Trophoblast cell (in vitro differentiated cells and primary cell): ENCODE measurements at places on chromosomes 5 and 9.

DNA sequence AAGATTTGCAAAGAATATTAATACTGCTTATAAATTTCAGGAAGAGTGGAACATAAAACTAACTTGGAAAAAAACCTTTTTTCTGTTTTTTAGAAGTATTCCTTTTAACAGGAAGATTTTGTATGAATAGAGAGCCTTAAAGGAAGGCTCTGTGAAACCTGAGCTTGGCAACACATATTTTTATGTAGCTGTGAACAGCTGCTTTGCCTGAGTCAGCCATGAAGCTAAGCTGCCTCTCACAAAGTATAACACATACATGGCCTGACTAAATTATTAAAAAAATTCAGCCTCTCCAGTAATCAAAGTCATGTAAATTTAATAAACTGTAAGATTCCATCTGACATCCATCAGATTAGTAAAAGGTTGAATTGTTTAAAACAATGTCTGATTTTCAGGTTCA, 547.5 kb downstream of the ELAVL2 start:
- H3K27me3 ChIP-seq = no peaks in the 10 kb centered on the region
- H3K36me3 ChIP-seq = no peaks in the 10 kb centered on the region
- no peaks in the 10 kb centered on the region for H3K4me1 ChIP-seq
- no peak overlapping the region for H3K4me3 ChIP-seq
- H3K27ac ChIP-seq = no peak overlapping the region

DNA sequence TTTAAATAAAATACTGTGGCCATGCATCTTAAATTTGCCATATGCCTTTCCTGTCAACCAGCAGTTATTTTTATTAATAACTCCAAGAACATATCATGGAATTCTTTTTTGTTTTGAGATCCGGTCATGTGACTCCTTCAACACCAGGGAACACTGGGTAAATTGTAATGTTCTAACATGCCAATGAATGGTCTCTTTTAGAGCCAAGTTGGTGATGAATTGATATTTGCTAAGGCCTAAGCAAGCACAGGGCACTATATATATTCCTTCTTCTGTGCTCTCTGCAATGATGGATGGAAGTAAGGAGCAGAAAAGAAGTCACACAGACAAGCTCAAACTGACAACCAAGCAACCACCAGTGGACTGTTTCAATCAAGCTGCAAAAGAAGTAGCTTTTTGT, 124.0 kb downstream of the EFNA5 start:
- H3K36me3 ChIP-seq = no peaks in the 10 kb centered on the region
- no peaks in the 10 kb centered on the region for H3K4me1 ChIP-seq
- H3K4me3 ChIP-seq = no peak overlapping the region

DNA sequence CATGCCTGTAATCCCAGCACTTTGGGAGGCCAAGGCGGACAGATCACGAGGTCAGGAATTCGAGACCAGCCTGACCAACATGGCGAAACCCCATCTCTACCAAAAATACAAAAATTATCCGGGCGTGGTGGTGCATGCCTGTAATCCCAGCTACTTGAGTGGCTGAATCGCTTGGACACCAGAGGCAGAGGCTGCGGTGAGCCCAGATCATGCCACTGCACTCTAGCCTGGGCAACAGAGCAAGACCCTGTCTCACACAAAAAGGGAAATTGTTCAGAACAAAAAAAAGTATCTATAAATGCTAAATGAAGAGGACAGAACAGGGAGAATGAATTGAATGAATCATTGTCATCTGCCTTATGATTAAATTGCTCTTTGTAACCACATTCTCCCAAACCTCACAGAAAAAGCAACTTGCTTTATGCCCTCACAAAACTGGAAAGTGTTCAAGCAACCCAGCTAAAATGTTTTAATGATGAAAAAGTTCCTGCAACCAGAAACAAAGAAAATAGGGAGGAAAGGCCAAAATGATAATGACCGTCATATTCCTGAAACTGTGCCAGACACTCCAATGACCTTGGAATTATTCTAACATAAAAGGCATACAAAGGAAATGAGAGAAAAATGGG, 83.7 kb downstream of the SERINC5 start:
- H3K4me1 ChIP-seq = peaks cover 24% of the 10 kb centered on the region
- peaks cover 25% of the 10 kb centered on the region for H3K36me3 ChIP-seq
- H3K4me3 ChIP-seq = no peak overlapping the region
- H3K27me3 ChIP-seq = no peaks in the 10 kb centered on the region
- no peak for DNase-seq

DNA sequence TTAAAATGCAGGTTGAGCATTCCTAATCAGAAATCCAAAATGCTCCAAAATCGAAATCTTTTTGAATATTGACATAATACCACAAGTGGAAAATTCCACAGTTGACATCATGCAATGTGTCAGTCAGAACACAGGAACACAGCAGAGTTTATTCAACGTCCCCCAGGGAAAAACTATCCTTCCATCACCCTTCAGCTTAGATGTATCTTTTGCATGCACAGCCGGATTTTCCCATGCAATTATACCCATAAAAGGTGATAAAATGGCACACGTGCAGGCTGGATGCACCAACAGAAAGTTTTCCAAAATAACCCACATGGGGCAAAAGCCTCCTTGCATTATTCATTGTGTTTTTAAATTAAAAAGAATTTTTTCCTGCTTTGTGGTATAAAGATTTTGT, 71.2 kb downstream of the RAB24 start:
- no peak overlapping the region for H3K27ac ChIP-seq
- DNase-seq = no peak
- H3K36me3 ChIP-seq = peaks cover 7% of the 10 kb centered on the region
- peaks cover 4% of the 10 kb centered on the region for H3K4me1 ChIP-seq
- no peaks in the 10 kb centered on the region for H3K27me3 ChIP-seq

GRCh38 chr9:114207845-114208244, 52.5 kb downstream of the COL27A1 start:
- H3K4me3 ChIP-seq = no peak overlapping the region
- H3K27ac ChIP-seq = no peak overlapping the region
- peaks cover 53% of the 10 kb centered on the region for H3K36me3 ChIP-seq

- H3K4me3 ChIP-seq = no peak overlapping the region
- no peak for DNase-seq
- H3K27me3 ChIP-seq = no peaks in the 10 kb centered on the region
- H3K27ac ChIP-seq = no peak overlapping the region
Measured at GRCh38 chr5:168613996-168614395, 34.8 kb upstream of the PANK3 start.

DNA sequence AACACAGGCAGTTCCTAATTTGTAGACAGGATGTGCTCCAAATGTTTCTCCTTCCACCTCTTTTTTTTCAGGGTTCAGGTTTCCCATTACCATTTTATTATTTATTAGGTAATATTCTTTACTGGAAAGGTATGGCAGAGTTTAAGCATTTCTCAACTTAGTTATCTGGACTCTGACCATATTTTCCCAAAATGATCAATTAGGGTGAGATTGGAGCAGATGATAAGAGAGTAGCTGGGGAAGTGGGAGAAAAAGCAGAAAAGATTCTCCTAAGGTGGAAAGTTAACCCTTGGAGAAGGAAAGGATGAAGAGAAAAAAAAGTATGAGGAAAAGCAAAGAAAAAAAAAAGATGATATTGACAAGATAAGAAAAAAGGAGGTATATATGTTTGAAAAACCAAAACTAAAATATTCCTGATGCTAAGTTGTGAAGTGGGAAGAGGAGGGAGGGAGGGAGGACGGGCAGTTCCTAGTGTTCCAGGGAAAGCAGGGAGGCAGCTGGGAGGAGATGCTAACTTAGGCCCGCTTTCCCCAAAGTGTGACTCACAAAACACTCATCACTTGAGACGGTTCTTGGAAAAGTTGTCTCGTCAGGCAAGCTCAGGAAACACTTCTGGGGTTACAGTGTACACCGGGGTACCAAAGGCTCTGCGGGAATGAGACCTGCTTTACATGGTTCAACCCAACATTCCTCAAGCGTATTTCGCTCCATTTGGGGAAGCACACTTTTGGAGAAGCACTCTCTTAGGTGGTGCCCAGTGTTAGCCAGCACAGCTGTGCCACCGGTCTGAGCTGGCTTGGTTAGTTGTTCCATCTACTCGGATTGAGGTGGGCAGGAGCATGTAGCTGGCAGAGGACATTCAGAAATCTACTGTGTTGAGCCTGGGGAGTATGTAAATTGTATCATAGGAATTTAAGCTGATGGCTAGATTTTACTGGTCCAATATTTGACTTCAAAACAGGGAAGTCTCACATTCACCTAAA, 35.1 kb downstream of the B4GALT1 start:
- no peak overlapping the region for H3K27ac ChIP-seq
- no peak overlapping the region for H3K4me3 ChIP-seq
- no peak for DNase-seq
- peaks cover 31% of the 10 kb centered on the region for H3K4me1 ChIP-seq
- H3K27me3 ChIP-seq = no peaks in the 10 kb centered on the region
- peaks cover 51% of the 10 kb centered on the region for H3K36me3 ChIP-seq

DNA sequence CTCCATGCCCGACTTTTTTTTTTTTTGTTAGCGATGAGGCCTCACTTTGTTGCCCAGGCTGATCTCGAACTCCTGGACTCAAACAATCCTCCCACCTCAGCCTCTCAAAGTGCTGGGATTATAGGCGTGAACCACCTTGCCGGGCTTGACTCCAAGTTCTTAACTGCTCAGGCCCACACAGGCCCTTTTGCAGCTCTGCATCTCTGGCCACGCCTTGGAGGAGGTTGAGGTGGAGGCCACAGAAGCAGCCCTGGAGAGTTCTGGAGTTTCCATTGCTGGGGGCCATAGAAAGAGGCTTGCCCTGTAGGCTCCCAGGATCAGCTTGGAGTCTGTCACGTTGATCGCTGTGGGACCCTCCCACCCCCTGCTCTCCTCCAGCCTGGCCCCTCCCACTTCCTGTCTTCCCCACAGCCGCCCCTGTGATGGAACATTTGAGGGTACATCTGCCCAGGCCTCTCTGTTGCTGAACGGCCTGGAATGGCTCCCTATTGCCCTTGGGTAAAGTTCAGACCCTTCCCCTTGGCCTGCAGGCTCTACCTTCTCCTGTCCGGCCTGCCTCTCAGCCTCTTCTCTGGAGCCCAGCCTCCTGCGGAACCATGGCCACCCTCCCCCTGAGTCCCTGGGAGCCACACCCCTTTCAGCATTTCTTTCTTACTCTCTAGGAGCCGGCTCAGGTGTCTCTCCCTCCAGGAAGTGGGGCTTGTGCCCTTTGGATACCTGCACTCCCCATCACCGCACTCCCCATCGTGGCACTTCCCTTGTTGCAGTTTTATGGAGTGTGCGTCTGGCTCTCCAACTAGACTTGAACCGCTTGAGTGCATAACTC, 30.4 kb upstream of the IER5L start:
- no peak overlapping the region for H3K27ac ChIP-seq
- no peak for DNase-seq
- peaks cover 14% of the 10 kb centered on the region for H3K4me1 ChIP-seq
- no peak overlapping the region for H3K4me3 ChIP-seq
- no peaks in the 10 kb centered on the region for H3K27me3 ChIP-seq
- no peaks in the 10 kb centered on the region for H3K36me3 ChIP-seq

GRCh38 chr9:14136646-14137370, 177.1 kb downstream of the NFIB start:
- DNase-seq = no peak
- no peaks in the 10 kb centered on the region for H3K36me3 ChIP-seq
- no peaks in the 10 kb centered on the region for H3K4me1 ChIP-seq
- H3K27ac ChIP-seq = no peak overlapping the region
- no peaks in the 10 kb centered on the region for H3K27me3 ChIP-seq
- no peak overlapping the region for H3K4me3 ChIP-seq

DNA sequence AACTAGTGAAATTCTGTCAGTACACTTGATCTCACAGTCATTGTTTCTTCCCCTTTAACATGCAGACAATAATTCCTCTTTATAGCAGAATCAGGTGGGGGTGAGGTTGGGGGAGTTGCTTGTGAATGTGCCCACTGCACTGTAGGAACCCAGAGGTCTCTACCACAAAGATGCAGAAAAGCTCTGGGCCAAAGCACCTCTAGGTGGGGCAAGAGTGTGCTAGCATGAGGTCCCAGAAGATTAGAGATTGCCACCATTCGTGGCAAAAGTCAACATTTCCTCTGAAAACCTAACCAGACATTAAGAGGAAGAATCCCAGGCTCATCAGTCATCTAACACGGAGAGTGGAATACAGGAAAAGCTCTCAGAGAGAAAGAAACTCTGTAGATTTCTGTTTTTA, 74.5 kb downstream of the PTCD2 start:
- no peak for DNase-seq
- no peaks in the 10 kb centered on the region for H3K4me1 ChIP-seq
- H3K4me3 ChIP-seq = no peak overlapping the region

- H3K36me3 ChIP-seq = peaks cover 14% of the 10 kb centered on the region
- H3K27ac ChIP-seq = peak overlapping the region; percentile 57
- H3K4me3 ChIP-seq = no peak overlapping the region
- peak; percentile 90 for DNase-seq
- peaks cover 5% of the 10 kb centered on the region for H3K4me1 ChIP-seq
- no peaks in the 10 kb centered on the region for H3K27me3 ChIP-seq
Measured at GRCh38 chr9:35000535-35001284, 11.2 kb downstream of the DNAJB5 start.

- no peak for DNase-seq
- no peaks in the 10 kb centered on the region for H3K36me3 ChIP-seq
- peaks cover 15% of the 10 kb centered on the region for H3K4me1 ChIP-seq
- H3K27ac ChIP-seq = no peak overlapping the region
Measured at GRCh38 chr5:177447611-177448243, 1.1 kb downstream of the PRR7 start.

DNA sequence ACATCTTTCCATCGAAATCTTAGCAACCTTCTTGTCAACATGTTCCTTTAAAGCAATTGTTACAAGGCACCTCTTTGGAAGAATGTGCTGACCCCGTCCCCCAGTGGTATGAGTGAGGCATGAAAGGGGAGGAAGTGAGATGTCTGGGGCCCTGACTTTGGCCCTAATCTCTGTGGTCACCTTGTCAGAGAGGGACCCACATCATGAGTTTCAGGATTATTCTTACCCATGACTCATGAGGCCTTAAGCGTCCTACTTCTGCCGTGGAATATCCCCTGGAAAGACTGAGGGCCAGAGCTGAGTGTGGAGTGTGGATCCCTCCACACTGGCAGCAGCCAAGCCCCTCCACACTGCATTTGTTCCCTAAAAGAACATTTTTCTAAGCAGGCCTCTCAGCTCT, 81.2 kb downstream of the FSTL4 start:
- H3K4me1 ChIP-seq = no peaks in the 10 kb centered on the region
- no peak for DNase-seq
- no peaks in the 10 kb centered on the region for H3K27me3 ChIP-seq
- no peaks in the 10 kb centered on the region for H3K36me3 ChIP-seq
- H3K4me3 ChIP-seq = no peak overlapping the region
- no peak overlapping the region for H3K27ac ChIP-seq

DNA sequence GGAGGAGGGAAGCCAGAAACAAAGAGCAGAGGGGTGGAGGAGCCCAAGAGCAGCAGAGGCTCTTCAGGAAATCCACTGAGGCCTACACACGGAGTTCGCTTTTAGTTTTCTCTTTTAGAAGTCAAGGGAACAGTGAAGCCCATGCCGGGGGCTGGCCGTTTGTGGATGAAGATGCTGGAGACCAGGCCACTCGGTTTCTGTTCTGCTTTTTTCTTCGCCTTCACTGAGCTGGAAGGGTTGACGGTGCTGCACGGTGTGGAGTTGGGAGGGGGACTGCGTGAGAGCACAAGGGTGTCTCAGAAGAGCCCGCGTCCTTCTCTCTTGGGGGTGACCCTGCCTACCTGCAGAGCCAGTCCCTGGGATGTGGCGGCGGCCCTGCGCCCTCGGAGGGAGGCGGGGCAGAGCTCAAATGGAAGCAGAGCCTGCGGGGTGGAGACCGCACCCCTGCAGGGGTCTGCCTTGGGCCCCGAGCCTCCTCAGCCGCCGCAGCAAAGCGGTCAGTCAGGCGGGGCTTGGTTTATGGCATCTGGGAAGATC, 68.5 kb upstream of the CACNA1B start:
- H3K36me3 ChIP-seq = peaks cover 42% of the 10 kb centered on the region
- peaks cover 7% of the 10 kb centered on the region for H3K4me1 ChIP-seq
- no peak for DNase-seq
- H3K4me3 ChIP-seq = no peak overlapping the region
